Omental fat pad (tissue), 4 donors: ENCODE measurements at places on chromosomes 2 and 18. TPM values are rescaled to one million over a fixed set of nuclear protein-coding genes. Genes with fewer than 3 reads are reported as not detected.

- no peak for DNase-seq
Measured at GRCh38 chr2:5020116-5020875, 671.9 kb upstream of the SOX11 start.

DNA sequence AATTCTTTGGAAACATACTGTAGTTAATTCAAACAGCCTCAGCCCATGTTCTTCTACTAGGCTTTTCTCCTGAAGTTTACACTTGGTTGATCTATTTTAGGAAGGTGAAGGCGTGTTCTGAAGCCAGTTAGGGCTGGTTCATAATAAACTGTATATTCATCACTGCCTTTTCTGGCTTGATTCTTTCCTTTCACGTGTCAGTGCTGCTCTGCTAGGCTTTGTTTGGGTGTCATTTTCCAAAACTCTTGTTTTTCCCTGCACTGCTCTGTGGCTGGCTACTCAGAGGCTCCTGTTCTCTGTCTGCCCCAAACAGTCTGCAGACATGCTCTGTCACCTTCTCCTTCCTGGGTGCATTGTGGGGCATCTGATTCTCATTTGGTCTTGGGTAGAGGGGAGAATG is 136.1 kb downstream of the PARD3B start:
- no peak for DNase-seq

DNA sequence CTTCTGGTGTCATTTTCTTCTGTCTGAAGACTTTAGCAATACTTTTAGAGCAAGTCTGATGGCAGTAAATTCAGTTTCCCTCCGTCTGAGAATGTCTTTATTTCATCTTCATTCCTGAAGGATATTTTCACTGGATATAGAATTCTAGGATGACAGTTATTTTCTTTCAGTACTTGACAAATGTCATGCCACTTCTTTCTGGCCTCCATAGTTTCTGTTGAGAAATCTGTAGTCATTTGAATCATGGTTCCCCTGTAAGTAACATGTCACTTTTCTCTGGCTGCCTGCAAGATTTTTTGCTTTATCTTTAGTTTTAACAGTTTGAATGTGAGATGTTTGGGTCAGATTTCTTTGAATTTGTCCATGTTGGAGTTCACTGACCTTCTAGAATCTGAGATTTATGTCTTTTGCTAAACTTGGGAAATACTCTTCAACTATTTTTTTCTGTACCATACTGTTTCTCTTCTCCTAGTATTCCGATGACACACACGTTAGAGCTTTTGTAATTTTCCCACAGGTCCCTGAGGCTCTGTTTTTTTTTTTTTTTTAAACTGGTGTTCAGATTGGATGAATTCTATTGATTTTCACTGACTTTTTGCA is 30.2 kb downstream of the RMND5A start:
- no peak for DNase-seq

DNA sequence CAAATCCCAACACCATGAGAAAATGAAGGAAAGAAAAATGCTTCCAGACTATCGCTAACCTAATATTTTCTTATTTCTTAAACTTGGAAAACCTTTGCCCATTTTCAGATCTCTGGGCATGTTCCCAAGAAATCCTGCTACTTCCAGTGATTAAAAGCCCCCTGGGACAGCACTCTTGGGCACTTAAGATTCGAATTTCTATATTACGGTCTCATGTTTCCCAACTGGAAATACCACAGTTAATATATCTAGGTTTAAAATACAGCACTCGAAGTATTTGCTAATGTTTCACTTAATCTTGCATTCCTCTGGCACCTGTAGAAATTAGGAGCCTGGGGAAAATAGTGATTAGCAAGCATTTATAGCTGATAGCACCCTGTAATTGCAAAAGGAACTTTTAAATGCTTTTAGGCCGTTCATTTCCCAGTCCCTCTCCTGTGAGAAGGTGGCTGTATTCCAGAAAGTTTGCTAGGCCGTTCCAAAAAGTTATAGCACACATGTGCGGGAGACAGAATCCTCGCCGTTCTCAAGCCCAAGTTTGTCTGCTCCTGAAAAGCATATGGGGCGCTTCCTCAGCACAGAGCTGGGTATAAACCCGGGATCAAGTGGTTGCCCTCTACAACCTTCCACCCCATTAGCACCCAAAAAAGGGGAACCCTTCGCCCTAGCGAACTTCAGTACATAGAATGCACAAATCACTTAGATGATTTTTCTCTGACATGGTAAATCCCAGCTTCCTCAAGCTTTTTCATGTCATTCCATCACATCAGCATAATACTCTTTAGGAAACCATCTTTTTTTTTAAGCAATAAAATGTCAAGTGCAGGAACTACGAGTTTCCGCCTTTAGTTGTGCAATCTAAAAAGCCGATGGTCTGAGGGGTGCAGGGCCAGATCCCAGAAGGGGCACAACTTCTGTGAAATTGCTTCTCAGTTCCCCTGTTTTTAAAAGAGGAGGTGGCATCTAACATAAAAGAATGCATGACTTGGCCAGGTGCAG is 60.6 kb downstream of the DIPK1C start:
- DNase-seq, result no peak

DNA sequence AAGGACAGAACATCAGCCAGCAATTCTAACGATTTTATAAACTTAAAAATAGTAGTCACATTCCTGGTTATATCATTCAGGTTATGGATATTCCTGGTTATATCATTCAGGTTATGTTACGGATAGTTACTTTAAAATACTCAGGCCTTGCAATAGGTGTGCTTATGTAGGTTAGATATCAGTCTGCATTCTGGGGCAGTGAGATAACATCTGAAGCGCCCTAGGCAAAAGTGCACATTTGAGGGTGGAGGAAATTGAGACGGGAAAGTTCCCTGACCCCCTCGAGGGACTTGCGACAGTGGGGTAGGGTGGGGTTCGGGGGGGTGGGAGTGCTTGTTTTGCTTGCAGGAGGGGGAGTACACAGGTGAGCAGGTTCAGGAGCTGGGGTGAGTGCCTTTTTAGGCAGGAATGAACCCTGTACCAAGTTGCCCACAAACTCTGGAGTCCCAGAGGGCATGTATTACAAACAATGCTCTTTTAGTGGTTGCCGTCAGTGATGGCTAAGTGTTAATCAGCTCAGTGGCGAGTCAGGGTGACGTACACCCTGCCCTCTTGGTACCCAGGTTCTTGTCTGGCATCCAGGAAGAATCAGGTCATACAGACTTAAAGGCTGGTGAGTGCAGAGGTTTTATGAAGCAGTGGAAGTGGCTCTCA is 31.8 kb downstream of the CREG2 start:
- DNase-seq, result no peak

DNA sequence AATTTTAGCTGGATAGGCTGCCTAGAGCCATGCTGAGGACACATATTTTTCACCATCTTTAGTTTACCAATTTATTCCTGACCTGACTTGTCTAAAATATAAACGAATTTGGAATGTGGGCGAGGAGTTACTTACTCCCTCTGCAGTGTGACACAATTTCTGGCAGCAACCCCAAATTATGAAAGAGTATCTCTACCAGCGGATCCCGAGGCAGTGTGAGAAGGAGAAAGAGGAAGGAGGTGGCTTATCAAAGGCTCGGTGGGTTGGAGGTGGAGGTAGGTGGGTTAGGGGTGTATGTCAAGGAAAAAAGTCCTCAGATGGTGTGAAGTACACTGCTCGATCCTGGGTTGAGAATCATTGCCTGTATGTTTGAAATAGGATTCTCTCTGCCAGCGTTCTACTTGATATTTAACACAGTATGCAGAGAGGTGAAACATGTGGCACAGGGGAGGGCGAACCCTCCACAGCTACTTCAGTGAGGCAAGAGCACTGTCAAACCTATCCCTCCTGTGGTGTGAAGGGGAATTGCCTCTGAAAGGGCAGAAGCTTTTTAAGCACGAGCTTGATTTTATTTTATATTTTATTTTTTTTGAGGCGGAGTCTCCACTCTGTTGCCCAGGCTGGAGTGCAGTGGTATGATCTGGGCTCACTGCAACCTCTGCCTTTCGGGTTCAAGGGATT is 76.0 kb downstream of the RFTN2 start:
- DNase-seq, result no peak

GRCh38 chr2:118992740-118993391 is 50.9 kb downstream of the MARCO start:
- no peak for DNase-seq

DNA sequence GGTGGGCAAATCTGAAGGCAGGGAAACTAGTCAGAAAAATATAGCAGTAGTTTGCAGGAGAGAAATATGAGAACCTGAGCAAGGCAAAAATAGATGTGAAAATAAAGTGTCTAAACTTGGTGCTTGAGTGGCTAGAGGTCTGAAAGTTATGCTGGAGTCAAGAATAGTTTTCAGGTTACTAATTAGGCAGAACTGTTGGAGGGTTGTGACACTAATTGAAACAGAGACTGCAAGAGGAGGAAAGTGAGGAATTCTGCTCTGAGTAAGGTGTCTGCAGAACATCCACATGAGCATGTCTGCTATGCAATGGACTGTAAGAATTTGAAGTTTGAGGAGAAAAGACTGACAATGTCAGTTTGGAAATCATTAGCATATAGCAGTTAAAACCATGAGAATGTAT is 444.0 kb upstream of the LRRTM1 start:
- no peak for DNase-seq

- no peak for DNase-seq
Measured at GRCh38 chr2:168671932-168672331, 130.5 kb upstream of the NOSTRIN start.

DNA sequence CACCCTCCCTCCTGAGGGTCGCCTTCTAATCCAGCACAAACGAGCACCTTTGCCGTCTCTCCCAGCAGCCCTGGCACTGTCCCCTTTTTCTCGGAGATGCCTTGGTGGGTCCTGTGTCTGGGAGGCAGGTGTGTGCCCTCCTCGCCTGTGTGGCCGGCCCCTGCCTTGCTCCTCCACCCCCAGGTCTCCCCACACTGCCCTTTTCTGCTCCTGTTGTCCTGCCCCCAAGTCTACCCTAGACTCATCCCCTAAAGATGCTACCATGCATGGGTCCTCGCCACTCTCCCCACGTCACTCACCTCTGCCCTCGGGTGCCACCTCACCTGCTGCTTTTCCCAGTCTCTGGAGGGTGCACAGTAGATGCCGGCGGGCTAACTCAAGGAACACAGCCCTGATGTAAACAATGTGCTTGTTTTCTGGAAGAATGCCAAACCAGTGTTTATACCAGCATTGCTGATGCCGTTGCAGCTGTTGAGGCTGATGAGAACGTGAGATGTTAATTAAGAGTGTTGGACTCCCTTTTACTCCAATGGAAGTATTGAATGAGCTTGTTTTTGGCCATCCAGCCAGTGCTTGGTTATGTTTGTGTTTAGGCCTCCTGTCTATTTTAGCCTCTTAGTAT is 223.1 kb downstream of the AGAP1 start:
- DNase-seq, result no peak

DNA sequence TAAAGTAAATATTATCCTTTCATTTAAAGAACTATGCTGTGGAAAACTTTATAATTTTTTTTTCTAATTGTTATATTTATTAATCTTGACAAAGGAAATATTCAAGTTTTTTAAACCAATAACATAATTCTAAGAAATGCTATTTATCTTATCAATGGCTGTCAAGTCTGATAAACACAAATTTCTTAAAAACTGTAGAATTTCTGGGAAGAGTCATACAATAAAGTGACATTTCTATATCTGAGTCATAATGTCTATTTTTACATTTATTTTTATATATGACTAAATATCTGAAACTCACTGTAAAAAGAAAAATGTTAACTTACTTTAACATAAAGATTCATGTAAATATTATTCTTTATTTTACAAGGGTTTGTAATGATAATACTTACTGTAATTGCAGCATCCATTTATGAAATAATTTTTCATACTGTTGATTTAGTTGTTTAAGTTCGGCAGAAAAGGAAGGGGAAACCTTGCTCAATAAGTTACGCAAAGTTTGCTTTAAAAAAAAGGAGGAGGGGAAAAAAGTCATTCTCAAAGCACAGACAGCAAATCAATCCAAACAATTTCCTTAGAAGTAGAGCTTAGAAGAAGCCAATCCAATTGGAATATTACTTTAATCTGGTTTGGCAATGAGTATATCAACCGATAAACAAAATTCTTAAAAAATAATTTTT is 32.4 kb downstream of the ORC2 start:
- no peak for DNase-seq

DNA sequence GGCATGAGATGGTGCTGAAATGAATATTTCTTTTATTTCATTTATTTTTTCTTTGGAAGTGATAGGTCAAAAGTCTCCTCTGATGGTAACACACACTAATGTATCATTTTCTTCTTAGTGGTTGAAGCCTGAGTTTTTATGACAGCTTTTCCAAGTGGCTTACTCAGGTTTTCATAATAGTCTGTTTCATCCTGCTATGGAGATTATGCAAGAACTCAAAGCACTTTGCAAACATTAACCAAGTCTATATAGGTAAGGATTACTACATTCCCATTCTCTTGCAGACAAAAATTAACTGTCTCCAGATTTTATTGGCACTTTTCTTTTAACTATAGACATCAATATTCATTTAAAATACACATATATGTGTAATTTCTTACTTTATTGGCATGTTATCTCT is 572.6 kb upstream of the GCFC2 start:
- DNase-seq, result no peak

TXNDC2 gene
- 0.44 TPM for total RNA-seq

FAM237A gene
- not detected for total RNA-seq

TMEM150A gene
- 25.2 TPM for total RNA-seq

ITPRIPL1 gene
- 4.8 TPM for total RNA-seq

DCDC2C gene
- total RNA-seq, result 1.4 TPM

MAP2 gene
- 36.4 TPM for total RNA-seq
